NCI-H1694 treated with DMSO at 0.1 percent for 48 hours (cell line): ENCODE measurements at places on chromosomes 12 and 14.

DNA sequence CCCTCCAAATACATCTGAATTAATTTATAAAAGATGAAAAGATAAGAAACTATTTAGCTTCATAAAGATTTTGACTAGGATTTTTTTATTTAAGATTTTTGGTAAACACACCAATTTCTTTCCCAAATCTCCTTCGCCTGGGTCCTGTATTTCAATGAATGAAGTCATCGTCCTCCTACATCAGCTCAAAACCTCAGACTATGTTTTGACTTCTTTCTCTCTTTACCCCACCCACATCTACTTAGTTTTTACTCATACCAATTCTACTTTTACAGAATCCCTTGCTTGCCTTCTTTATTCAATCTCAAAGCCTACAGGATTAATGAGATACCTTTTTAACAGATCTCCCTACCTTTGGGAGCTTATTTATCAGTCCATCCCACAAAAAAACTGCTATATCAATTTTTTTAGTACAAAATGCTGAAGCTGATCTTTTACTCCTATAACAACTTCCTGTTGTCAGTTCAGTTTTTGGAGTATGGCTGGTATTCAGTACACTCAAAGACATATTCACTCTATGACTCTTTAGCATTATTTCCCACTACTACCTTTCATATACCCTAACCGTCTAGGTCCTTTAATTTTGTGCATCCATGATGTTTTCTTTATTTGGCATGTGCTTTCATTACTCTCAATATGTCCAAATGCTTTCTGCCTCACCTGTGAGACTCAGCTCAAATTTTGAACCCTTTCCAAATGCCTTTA lies 18.7 kb upstream of the CCDC91 start:
- DNase-seq: no peak

DNA sequence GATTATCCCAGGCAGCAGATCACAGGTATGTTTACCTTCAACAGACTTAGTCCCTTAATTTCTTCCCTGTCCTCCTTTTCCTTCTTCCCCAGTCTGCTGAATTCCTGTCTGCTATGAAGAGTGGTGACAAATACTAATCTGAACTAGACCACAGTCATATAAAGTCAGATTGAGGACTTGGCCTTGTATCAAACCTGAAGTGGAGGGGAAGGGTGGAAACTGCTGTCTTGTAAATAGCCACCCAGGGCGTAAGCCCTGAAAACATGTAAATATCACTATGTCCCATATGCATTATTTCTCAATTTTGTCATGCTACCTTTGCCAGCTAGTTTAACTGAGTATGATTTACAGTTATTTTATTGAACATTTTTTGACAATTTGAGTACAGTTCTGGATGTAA lies 368.0 kb downstream of the CCDC91 start:
- DNase-seq: no peak

- no peak for DNase-seq
Observed at GRCh38 chr12:49971141-49971540, 1.6 kb upstream of the AQP6 start.

GRCh38 chr14:32656601-32657000 lies 282.1 kb upstream of the NPAS3 start:
- peak; percentile 12 for DNase-seq

GRCh38 chr14:69692594-69692993 lies 74.3 kb upstream of the SRSF5 start:
- DNase-seq: peak; percentile 83

- peak; percentile 23 for DNase-seq
Observed at GRCh38 chr14:49634547-49635334, at the start of gene DNAAF2. TSS of gene DNAAF2 (minus strand) at chr14:49635244. CDS start at chr14:49635149, 95 bp downstream.

GRCh38 chr12:58877243-58877743 lies 43.0 kb downstream of the LRIG3 start:
- DNase-seq: no peak

DNA sequence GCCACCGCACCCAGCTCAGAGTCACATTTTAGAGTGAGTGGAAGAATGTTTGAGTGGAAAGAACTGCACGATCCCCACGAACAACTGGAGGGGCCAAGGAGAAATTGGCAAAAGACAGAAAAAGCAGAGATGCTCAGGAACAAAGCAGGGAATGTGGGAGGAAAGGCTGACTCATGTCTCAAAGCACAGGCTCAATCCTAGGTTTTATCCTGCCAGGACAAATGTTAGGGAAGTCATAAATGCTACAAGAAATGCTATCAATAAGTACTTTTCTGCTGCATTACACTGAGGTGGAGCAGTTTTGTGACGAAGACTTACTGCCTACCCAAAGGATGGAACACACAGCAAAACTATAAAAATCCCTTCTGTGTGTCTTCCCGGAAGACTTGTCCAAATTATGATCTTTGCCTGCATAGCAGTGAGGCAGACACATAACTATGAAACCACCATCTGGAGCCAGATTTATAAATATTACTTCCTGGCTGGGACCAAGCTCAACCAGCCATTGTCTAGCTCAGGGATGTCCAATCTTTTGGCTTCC lies 26.7 kb downstream of the NIN start:
- DNase-seq: no peak

DNA sequence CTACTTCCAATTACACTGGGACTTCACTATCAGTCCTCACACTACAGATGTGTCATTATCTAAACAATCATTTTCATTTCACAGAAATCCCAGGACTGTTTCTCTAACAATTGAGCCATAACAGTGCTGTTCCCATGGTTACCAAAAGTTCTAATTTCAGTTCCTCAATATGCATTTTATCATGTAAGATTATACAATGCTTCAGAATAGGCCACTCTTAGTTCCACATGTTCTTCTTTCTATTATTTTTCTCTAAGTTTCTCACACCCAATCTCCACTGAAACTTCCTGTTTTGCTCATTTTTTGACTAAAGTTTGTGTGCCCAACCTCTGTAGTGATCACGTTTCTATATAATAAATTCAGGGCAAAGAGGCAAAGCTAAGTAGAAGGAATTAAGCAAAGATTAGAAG lies 185.8 kb downstream of the DUSP6 start:
- DNase-seq: no peak

DNA sequence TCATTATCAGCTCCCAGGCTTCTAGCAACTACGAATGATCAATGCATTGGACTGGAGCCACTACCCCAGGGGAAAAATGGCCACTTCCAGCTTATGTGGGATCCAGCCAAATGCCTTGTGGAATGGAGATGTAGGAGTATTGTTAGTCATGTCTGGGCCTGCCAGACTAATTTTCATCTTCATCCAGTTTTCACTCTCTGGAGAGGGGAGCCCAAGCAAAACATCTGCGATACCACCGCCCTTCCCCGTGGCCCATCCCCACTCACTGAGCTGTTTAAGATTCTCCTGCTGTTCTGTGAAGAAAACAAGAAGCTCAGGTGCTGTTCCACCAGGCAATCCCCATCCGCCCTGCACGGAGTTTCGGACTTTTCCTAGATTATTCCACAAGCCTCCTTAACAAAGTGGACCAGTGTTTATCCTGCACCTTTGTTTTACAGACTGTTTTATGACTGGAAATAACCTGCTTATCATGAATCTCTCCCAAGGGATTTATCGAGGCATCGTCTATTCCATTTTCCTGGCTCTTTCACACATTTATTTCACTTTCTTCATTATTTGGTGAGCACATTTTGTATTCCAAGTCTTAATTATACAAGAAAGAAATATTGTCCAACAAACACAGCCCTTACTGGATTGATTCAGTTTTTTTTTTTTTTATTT lies 35.5 kb upstream of the MAX start:
- peak; percentile 15 for DNase-seq
